Stimulated activated CD4-positive, alpha-beta T cell treated with anti-CD3 and anti-CD28 coated beads, Interleukin-4, amount 100 ng/mL, for 4 hours (primary cell): ENCODE measurements at places on chromosomes 1 and 21.

DNA sequence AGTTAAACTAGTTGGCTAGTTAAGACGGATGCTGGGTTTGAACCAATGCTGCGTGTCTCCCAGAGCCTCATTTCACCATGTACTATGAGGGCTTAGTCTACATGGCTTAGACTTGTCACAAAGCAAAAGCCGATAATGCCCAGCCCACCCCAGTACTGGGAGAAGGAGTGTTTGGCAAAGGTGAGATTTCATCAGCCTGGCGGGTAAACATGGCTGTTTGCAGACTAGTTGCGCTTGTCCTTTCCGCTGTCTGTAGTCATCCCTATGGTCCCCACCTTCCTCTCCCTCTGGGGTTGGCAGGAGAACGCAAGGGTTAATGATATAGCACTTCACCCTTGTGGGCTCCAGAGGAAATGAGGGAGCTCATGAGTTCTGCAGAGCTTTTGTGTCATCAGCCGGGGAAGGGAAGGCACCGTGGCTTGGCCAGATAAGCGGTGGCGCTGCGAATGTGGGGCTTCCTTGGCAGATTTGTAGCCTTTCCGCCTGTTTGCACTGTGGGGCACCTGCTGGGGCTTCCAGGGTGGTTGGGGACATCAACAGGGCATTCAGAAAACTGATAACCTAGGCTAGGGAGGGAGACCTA, 29.2 kb downstream of the SOX13 start:
- DNase-seq, result no peak

- DNase-seq, result no peak
Observed at GRCh38 chr1:25126562-25126961, 105.7 kb downstream of the SYF2 start.

- no peak for DNase-seq
Observed at GRCh38 chr1:228989176-228989575, 253.9 kb downstream of the RHOU start.

- DNase-seq, result no peak
Observed at GRCh38 chr1:47795102-47795501, 202.1 kb downstream of the TRABD2B start.

GRCh38 chr1:208151728-208152598, 92.2 kb downstream of the PLXNA2 start:
- DNase-seq, result no peak

DNA sequence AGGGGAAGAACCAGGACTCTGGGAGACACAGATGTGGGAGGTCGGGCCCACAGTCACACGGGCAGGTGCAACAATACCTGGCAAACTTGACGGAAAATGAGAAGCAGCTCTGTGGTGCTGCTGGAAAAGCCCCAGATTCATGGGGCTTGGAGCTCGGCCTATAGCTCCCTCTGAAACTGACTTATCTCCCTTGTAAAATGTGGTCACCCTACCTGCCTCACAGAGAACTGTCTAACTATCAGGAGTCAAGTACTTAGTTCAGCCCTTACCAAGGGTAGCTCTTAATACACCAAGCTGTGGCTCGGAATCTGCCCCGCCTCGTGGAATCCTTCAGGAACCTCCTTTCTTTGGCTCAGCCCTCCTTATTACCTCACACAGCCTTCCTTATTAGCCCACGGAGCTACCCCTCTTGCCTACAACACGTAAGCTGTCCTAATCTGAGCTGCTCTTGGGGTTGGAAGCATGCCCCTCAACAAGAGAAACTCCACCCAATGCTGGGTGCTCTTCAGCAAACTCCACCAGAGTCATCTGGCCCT, 68.9 kb downstream of the MRPL37 start:
- DNase-seq, result no peak

DNA sequence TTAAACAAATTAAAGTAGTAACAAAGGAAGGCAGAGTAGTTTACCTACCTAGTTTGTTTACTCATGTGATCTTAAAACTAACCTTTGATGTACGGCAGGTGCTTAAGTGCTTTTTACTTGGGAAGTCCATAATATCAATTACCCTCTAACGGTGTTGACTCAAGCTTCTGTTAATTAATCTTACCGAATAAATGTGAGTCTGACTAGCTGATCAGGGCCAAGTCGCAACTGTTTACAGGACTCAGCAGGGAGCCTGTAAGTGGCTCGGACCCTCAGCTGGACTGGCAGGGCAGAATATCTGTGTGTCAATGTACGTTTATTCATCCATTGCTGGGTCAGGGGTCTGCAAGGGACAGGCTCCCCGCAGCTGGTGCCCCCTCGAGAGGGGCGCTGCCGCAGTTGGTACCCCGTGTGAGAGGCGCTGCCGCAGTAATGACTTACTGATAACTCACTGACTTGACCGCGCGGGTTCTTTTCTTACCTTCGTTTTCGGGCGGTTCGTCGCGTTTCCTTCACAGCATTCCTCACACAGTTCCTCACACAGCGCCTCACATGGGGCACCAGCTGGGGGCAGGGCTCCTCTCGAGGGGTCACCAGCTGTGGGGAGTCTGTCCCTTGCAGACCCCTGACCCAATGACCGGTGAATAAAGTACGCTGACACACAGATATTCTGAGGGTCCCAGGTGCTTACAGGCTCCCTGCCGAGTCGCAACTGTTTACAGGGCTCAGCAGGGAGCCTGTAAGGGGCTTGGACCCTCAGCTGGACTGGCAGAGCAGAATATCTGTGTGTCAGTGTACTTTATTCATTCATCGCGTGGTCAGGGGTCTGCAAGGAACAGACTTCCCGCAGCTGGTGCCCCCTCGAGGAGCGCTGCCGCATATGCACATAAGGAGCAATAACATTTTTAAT, 3.0 kb downstream of the FMO1 start:
- peak; percentile 14 for DNase-seq

DNA sequence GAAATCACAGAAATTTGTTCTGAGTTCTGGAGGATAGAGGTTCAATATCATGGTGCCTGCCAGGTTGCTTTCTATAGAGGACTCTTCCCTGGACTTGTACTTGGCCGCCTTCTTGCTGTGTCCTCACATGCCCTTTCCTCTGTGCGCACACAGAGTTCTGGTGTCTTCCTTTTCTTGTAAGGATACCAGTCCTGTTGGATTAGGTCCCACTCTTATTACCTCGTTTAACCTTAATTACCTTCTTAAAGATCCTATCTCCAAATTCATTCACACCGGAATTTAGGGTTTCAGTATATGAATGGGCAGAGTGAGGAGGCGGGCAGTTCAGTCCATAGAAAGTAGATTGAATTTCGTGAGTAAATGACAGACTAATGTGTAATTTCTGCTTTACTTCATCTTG, 413.9 kb downstream of the NCAM2 start:
- DNase-seq, result no peak

DNA sequence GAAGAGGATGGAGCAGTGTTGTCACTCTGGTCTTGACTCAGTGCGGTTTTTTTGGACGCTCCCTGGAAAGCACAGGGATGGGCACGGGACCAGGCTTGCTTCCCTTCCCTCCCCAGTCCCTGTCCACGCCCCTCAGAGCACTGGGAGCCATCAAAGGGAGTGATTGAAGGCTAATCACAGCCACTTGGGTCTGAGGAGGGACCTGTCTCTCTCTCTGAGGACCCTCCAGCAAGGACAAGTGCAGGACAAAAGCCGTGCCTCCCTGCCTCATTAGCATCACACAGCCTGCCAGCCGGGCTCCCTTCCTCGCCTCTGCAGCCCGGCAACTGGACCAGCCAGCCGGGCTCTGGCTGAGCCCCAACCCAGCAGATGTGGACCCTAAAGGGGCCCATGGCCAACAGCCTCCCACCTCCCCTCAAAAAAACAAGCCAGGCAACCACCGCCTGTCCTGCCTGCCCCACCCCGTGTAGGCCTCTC, 18.6 kb upstream of the PDZK1IP1 start:
- no peak for DNase-seq

DNA sequence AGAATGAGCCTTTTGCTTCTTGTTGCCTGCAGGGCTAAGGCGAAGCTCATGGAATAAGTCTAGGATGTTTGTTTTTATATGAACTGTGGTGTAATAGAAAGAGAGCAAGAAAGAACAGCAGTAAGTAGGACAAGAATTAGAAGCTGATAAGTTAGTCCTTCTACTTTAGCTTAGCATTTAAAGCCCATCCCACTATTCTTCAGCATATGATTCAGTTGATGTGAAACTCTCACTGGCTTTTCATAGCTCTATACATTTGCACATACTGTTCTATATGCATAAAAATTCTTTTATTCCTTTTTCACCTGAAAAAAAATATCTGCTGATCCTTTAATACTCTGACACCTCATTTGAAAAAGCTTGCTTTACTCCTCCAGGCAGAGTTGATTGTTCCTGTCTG, 712.0 kb downstream of the USP25 start:
- no peak for DNase-seq

- no peak for DNase-seq
Observed at GRCh38 chr1:201084295-201084694, 27.9 kb downstream of the CACNA1S start.

DNA sequence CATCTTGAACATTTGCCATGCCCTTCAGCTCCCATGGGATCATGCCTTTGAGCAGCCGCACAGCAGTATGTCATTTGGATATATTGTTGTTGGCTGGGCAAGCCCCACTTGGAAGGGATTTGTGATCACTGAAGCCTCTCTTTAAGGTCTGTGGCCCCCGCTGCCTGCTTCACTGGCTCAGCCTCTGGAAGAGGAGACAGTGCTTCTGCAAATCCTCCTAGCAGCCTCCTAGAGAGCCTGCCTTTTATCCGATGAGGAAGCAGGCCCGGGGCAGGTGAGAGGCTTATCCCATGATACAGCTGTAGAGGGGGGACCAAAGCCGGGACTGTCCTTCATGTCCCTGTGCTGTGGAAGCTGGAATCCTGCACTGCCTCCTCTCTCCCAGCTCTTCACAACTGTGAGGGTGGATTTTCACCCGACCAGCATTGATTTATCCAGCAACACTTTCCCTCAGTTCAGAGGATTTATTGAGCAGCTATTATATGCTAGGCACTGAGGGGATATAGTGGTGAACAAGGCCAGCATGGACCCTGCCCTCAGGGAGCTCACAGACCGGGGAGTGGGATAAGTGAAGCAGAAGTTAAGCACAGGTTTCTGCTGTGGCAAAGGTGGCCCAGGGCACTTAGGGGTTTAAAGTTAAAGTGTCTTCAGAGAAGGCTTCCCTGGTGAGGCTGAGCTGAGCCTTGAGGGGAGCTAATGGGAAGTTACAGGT, 3.9 kb downstream of the TMEM61 start:
- no peak for DNase-seq

DNA sequence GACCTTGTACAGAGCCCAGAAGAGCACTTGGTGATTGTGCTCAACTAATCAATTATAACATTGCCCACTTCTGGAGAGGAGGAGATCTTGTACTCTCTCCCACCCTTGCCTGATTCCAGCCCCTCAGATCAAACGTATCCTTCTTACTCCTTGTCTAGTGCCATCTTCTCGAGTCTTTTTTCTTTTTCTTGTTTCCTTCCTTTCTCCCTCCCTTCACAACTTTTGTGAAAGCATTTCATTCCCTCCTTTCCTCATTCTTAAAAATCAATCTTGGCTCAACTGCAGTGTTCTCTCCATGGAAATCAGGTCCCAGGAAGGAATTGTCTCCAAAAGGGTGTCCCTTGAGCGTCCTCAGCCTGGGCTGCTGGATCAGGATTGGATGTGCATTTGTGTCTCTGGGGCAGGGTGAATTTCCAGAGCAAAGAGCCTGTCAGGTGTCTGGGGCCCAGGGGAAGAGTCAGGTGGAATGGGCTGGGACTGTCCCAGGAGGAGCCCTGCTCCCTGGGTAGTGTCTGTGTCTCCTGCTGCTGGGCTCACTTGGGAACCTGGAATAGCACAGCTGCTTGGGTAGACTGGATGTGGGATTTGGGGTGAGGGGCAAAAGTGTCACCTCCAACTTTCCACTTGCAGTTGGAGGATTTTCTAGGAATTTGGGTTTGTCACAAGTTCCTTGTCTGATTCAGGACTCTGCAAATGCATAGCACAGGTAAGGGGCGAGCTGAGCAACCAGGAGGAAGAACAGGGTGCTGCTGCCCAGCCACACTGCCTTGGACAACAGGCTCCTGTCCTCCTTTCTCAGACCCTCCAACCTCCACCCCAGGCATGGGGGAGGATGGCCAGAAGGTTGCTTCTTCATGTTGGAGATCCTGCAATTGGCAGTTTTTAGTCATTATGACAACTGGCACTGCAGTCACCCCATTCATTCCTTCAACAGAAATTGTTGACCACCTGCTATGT, 3.3 kb downstream of the SOX13 start:
- no peak for DNase-seq

DNA sequence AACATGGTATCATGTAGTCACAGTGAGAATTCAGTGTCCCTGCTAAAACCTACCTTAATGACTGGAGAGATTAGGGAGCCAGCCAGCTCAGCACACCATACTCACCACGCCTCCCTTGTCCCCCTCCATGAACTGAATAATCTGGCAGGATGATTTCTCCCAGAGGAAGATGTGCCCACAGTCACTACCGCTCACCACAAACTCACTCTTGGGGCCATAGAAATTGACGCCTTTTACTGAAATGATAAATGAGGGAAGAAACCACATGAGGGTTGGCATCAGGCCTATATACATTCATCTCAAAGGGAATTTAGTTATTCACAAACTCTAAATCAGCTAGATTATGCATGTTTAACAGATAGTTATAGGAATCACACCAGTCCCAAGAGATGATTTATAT, 17.4 kb downstream of the PEA15 start:
- no peak for DNase-seq

DNA sequence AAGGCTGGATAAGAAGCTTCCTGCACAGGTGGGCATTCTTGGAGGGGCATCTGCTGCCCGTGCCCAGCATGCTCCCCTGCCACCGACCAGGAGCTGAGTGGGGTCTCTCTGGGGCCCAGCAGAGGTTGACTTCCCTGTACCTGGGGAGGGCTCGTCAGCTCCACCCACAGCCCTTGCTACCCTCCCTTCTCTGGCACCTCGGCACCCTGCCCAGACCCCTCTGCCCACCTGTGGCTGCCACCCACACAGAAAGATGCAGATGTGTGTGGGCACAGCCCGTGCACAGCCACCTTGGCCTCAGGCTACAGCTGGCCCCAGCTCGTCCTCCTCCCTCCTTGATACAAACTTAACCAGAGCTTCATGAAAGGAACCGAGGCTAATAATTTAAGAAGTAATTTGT, 241.2 kb upstream of the VAMP3 start:
- DNase-seq, result no peak

DNA sequence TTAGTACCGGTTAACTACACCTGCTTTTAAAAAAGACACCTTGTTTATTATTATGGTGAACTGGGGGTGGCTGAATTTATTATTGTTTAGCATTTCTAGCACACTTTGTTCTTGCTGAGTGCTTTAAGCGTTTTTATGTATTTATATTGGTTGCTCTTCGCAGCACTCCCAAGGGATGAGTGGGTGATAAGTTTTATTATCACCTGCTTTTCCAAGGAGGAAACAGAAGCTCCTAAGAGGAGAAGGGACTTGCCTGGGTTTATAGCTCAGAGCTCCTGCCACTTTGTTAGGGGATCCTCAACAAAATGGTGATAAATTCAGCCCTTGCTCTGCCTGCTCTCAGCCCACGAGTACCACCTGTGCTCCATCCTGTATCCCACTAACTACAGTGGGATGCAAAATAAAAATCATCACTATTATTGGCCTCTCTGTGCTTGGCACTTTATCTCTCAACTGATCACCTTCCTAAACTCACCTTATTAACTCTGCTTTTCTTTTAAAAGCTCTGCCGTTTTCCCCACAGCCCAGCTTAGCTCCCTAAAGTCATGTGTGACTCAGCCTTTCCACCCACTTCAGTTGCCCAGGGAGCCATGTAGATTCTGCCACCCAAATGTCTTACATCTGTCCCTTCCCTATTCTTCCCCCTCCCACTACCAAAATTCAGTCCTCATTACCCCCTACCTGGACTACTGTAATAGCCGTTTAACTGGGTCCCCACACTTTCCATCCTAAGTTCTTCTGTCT, 44.5 kb downstream of the BCL9 start:
- no peak for DNase-seq

GRCh38 chr1:15622712-15623373, 5.6 kb downstream of the DDI2 start:
- no peak for DNase-seq

- DNase-seq, result no peak
Observed at GRCh38 chr1:44339731-44340130, 15.3 kb downstream of the ERI3 start.
